ENCODE measurements at places on chromosomes 16 and 17. TPM values are rescaled to one million over a fixed set of nuclear protein-coding genes. Genes with fewer than 3 reads are reported as not detected.

GRCh38 chr17:48722915-48723422 lies at the start of gene PRAC2:
TSS of gene PRAC2 (plus strand) at chr17:48723185. CDS start at chr17:48724411, 1,226 bp downstream.
- H3K36me3 ChIP-seq = peaks cover 1% of the 10 kb centered on the region
- peak; percentile 16 for DNase-seq
- H3K27me3 ChIP-seq = peaks cover 83% of the 10 kb centered on the region
- H3K4me1 ChIP-seq = peaks cover 39% of the 10 kb centered on the region

GRCh38 chr17:50091918-50092285 lies 3.2 kb upstream of the PDK2 start:
- no peak for DNase-seq
- peaks cover 12% of the 10 kb centered on the region for H3K36me3 ChIP-seq
- H3K4me3 ChIP-seq = no peak overlapping the region
- peaks cover 26% of the 10 kb centered on the region for H3K4me1 ChIP-seq
- no peaks in the 10 kb centered on the region for H3K27me3 ChIP-seq

DNA sequence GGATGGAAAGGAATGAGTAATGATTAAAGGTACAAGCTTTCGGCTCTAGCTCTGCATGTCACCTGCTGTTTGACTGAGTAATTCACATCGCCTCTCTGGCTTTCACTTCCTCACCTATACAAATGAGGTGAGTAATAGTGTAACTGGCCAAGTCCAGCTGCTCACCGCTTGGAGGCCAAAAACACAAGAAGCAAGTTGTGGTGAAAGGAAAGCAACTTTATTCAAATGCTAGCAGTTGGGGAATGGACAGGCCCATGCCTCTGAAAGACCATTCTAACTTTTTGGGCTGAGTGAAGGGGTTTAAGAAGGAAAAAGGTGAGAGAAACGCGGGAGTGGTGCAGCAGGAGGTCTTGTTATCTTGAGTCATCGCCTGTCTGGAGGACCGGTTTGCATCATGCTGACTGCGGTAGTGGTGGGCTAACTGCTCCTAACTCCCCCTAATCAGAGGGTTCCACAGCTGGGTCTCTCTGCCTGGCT lies 45.7 kb upstream of the CSNK2A2 start:
- peaks cover 33% of the 10 kb centered on the region for H3K4me1 ChIP-seq
- H3K4me3 ChIP-seq = peak overlapping the region; percentile 69
- H3K36me3 ChIP-seq = no peaks in the 10 kb centered on the region
- peaks cover 2% of the 10 kb centered on the region for H3K27me3 ChIP-seq

DNA sequence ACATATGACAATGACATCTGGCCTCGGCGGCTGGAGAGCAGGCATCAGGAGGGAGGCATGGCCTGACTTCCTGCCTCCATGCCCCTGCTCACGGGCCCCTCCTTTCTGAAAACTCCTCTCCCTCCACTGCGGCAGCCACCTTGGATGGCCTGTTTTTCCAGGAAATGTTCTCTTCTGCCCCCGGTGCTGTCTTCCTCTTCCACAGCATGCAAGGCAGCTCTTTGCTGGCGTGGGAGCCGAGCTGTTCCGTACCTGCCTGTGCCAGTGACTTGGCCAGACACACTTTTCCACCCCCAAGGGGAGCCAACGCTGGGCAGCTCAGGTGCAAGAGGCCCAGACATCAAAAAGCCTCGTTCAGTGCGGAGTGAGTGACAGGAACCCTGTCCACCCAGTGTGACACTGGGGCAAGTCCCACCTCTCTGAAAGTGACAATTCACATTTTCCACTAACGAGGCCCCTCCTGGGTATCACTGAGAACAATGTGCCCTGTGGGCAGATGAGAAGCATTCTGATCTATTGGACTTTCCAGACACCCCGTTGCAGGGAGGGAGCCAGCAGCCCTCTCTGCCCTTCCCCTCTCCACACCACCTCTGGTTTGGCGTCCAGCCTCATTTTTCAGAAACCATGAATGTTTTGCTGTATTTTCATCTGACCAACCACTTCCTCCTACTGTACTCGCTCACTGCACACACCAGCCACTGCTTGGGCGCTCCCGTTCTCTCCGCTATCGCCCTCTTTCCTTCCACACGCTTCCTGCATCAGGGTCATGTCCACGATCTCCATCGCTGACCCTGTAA lies 31.2 kb downstream of the NSMCE1 start:
- peak overlapping the region; percentile 69 for H3K4me3 ChIP-seq
- H3K36me3 ChIP-seq = peaks cover 31% of the 10 kb centered on the region
- peak; percentile 58 for DNase-seq
- H3K27ac ChIP-seq = peak overlapping the region; percentile 99

DNA sequence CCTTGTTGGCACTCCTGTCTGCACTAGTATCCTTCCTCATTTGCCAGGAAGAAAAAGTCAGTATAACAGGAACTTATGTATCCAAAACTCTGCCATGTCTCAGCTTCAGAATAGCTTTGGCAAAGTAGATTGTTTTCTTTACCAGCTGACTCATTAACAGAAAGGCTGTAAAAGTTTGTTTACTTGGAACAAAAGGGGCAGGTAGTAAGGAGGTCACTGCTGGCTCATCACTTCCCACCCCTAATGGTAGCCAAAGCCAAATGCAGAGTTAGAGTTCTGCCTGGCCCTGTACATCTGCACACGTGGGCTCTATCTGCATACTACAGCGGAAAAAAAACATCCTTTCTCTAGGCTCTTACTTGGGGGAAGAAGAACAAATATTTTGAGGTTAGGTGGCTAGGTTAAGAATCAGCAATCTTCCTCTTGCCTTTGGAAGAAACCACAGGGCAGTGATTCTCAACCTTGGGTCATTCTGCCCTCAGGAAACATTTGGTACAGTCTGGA lies 90.9 kb upstream of the BCAR1 start:
- H3K4me1 ChIP-seq = no peaks in the 10 kb centered on the region
- no peak overlapping the region for H3K4me3 ChIP-seq
- no peak for DNase-seq
- H3K27ac ChIP-seq = no peak overlapping the region
- peaks cover 32% of the 10 kb centered on the region for H3K36me3 ChIP-seq

GRCh38 chr16:49330562-49331201 lies 42.9 kb upstream of the C16orf78 start:
- DNase-seq = no peak
- H3K27me3 ChIP-seq = peaks cover 2% of the 10 kb centered on the region
- no peaks in the 10 kb centered on the region for H3K36me3 ChIP-seq
- H3K4me3 ChIP-seq = no peak overlapping the region
- H3K27ac ChIP-seq = no peak overlapping the region

DNA sequence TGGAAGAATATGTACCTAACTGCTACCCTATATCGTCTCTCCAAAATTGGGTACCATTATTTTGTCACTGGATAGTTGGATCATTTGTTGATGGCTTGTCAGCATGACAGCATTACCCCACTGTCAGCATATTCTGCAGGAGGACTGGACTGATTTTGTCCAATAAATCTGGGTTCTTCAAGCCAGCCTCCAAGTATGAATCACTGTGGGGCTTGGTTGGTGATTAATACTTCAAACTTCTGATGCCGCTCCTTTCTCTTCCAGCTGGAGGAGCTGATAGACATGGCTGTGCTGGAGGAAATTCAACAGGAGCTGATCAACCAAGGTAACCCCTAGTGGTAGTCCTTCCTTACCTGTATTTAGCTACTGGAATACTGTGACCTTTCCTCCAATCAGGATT lies 2.5 kb downstream of the RPAIN start:
- H3K27ac ChIP-seq = no peak overlapping the region
- DNase-seq = no peak
- H3K27me3 ChIP-seq = no peaks in the 10 kb centered on the region
- peaks cover 82% of the 10 kb centered on the region for H3K36me3 ChIP-seq

The ZFP3 gene
- total RNA-seq = 10.1 TPM

The TUBG1 gene
- 26.8 TPM for total RNA-seq

The SRRM2 gene
- total RNA-seq = 963 TPM

The STXBP4 gene
- total RNA-seq = 6.9 TPM

The TELO2 gene
- 78.8 TPM for total RNA-seq
